ENCODE measurements at places on chromosomes 7 and 10.
A peak's percentile ranks its signal among the peaks of the same experiment; 100 is the strongest.

DNA sequence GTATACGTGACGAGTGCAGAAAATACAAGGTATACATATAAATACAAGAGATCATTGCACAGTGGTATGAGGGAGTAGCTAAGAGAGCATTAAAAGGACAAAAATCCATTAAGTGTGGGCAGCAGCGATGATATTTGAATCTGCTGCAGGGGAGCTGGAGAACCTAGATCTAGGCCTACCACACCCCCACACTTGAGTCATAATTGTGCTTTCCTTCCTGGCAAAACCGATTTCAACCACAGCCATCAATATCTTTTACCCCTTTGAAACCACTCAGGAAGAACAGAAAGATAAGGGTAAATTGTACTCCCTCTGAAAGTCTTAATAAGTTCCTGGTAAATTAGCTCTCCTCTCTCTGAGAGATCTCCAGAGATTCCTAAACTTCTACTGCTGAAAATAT is 345.0 kb downstream of the SORCS1 start:
- no peak for DNase-seq

GRCh38 chr10:124015991-124016390 is 77.4 kb downstream of the CHST15 start:
- DNase-seq = no peak

GRCh38 chr10:75654772-75655171 is 223.3 kb downstream of the LRMDA start:
- DNase-seq = no peak

- DNase-seq = no peak
These were observed 64.6 kb downstream of the COA1 start for GRCh38 chr7:43664681-43665080.

DNA sequence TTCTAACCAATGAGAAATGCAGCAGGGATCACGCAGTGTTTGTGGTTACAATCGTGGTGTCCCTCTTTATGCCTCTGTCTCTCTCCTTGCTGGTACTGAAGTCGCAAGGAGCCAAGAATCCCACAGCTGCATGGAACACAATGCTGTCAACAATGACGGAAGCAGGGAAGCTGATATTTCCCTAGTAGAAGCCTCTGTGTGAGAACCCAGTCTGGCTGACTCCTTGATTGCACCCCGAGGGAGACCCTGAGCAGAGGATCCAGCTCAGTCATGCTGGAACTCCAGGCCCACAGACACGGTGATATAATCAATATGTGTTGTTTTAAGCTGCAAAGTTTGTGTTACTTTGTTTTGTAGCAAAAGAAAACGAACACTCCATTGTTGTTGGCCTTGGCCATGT is 677.9 kb downstream of the PARD3 start:
- no peak for DNase-seq

GRCh38 chr7:6271694-6272440 is 557 bp downstream of the CYTH3 start:
- DNase-seq = peak; percentile 26

GRCh38 chr10:132142396-132143161 is 44.2 kb upstream of the DPYSL4 start:
- DNase-seq = peak; percentile 61

- peak; percentile 14 for DNase-seq
These were observed 28.9 kb upstream of the NPY start for GRCh38 chr7:24255139-24255538.

- no peak for DNase-seq
These were observed 43.0 kb upstream of the RPA3 start for GRCh38 chr7:7761340-7761973.

DNA sequence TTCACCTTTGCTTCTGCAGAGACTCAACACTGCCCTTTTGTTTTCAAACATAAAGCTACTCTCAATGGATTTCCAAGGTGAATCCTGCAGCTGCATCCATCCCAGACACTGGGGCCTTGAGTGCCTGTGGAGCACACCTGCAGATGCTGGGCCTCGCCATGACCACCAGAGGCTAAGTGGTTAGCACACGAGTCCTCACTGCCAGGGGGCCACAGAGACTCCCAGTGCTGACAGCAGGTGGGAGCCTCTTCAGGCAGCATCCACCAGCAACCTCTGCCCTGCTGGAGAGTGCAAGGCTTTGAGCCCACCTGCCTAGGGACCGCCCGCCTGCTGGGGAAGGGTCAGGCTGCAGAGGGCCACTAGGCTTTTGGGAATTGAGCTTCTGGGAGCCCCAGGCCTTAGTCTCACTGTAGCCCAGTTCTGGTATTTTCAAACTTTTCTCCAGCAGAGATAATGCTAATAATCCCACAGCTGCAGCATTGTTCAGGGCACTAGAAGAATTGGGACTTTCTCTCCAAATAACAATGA is 9.4 kb upstream of the HPS1 start:
- DNase-seq = no peak

DNA sequence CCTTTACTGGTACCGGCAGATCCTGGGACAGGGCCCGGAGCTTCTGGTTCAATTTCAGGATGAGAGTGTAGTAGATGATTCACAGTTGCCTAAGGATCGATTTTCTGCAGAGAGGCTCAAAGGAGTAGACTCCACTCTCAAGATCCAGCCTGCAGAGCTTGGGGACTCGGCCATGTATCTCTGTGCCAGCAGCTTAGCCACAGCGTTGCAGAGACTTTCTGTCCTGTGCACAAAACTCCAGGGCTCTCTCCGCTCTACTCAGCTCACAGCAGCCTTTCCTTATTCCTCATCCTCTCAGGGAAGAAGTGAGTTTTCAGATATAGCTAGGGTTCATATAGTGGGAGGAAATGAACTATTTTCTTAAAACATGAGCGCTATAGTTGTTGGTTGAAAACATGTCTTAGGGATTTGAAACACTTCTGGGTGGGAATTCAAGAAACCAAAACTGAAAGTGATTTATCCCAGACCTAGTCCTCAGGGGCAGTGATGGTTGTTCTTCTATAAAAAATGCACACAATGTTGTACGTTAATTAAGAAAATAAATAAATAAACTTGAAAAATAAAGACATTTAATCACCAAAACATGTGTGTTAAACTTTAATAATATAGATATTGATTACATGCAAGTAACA is 150.2 kb upstream of the PRSS58 start:
- no peak for DNase-seq

GRCh38 chr7:103521937-103522336 is 75.9 kb upstream of the SLC26A5 start:
- DNase-seq = no peak
